CD4-positive, alpha-beta T cell treated with Interleukin-1 beta for 1 hour (primary cell): ENCODE measurements at places on chromosomes 2 and 18.

DNA sequence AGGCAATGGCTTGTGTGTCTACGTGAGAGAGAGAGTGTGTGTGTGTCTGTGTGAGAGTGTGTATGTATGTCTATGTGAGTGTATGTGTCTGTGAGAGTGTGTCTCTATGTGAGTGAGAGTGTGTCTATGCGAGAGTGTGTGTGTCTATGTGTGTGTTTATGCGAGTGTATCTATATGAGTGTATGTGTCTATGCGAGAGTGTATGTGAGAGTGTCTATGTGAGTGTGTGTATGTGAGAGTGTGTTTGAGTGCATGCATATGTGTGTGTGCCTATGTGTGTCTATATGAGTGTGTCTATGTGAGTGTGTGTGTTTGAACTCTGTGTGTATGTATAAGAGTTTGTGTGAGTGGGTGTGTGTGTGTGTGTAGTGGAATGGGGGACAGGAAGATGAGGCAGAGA lies 9.8 kb upstream of the GNLY start:
- DNase-seq: no peak

DNA sequence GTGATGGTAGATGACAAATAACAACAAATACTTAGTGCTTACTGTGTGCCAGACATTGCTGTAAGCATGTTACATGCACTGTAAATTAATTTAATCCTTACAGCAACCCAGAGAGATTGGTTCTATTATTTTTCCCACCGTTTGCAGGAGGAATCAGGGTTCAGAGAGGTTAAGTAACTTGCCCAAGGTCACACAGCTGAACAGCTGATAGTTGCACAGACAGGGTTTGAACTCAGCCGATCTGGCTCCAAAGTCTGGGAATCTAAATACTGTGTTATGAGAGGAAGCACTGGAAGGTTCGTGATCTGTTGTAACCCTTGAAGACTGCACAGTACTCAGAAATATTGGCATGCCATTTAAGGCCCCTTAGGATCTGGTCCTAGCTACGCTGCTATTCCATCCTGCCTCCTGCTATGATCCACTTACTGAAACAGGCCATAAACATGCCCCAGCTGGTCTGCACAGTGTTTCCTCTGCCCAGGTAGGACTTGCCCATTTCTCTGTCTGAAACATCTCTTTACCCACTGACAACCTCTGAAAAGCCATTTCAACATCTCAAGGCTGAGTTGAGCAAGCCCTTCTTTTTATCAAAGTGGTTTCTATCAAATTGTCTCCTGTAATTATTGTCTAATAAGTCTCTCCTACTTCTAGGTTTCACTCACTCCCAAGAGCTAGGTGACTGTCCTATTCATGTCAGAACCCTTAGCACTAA lies 40.4 kb upstream of the MRPL33 start:
- no peak for DNase-seq

- DNase-seq: no peak
Measured at GRCh38 chr2:212845941-212846340, 305.5 kb downstream of the IKZF2 start.

DNA sequence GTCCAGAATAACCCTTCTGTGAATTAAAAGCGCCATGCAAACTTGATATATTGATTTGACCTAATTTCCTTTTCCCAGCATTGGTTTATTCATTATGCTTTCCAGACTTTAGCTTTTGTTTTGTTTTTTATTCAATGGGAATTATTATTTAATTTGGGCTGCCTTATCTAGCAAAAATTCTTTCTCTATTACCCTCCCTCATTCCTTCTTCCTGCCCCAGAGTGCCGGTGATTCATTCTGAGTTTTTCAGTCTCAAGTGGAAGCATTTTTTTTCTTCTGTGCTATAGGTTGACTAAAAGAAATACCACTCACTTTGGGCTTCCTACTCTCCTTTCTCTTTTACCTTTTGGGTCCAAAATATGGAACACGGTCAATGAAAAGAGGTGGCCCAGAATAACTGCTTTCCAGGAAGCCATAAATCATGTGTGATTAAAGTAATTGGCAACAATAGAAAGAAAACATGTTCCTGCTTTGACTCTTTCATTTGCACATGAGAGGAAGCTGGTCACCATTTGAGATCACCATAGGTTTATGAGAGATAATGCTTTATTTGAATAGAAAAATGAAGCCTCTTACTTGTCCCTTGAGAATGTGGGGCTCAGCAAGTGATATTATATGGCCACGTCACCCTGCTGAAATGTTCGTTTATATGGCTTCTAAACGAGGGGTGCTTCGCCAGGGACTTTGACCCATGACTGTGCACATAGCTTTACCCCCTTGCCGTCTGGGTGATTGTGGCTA lies 422.8 kb upstream of the ZEB2 start:
- no peak for DNase-seq

DNA sequence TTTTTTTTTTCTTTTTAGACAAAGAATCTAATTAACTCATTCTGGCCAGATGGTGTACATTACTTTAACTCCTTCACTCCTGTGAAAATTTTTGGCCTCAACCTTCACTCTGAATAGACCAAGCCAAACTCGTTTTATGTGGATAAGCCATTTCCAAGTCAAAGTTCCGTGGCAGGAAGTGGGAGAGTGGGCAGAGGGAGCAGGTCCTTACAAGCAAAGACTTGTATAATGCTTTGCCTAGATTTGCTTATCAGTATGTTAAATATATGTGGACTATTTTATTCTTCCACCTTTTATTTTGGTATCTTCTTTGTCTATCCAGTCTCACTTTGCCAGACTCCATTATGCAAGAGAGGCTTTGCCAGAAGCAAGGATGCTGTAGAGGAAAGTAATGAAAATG lies 178.1 kb upstream of the TNP1 start:
- DNase-seq: no peak

- DNase-seq: peak; percentile 61
Measured at GRCh38 chr2:136136931-136137330, 19.0 kb upstream of the CXCR4 start.

GRCh38 chr2:119483395-119483753 lies 40.9 kb downstream of the SCTR start:
- DNase-seq: no peak

DNA sequence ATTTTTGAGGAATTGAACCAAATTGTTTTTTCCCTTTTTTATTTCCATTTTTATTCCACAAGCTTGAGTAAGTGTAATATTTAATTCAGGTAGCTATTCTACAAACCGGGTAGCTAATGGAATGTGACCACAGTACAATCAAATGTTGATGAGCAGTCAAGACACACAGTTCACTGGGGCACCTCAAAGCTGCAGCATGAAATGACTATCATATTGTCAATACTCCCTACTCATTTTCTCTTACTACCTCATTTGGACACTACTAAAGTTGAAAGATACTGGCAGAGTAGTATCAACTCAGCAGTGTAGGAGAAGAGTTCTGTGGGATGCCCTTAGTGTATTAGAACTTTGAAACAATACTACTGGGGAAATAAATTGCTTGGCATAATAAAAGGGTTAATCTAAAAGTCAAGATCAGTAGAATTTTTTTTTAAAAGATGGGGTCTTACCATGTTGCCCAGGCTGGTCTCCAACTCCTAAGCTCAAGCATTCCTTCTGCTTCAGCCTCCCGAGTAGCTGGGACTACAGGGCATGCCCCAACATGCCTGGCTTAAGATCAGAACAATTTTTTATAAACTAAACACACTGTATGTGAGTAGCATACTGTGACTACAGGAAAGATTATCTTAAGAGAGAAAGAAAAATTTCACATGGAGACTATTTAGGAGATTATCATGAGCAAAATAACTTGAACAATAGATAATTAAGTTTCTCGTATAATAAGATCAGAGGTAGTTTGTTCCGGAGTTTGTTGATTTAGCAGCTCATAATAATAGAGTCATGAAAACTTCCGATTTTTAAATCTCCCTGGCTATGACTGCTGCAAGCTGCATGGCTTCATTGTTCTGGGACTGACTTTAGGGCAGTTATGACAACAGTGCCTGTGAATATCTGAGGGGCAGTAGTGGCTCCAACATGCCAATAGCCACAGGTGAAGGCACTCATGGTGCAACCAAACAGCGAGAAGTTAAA lies 43.7 kb downstream of the MYO3B start:
- DNase-seq: no peak

- DNase-seq: no peak
Measured at GRCh38 chr18:27054926-27055325, 130.2 kb downstream of the CHST9 start.

GRCh38 chr18:75201282-75202270 lies 7.4 kb downstream of the PTGR3 start:
- DNase-seq: no peak

DNA sequence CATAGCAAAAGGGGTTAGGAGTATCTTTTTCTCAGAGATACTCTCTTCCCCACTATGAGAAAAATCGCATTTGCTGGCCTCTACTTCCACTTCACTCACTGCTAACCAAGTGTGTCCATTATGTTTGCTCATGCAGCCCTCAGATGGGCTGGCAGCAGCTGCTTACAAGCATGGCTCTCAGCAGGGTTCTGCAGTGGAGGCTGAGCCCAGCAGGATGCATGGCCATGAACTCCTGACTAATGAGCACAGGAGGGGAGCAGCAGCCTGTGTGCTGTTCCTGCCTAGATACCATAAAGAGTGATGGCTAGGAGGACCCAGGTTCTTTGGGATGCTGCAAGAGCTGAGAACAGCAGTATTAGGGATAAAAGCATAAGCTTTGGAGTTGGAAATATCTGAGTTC lies 316.9 kb upstream of the THSD7B start:
- no peak for DNase-seq

DNA sequence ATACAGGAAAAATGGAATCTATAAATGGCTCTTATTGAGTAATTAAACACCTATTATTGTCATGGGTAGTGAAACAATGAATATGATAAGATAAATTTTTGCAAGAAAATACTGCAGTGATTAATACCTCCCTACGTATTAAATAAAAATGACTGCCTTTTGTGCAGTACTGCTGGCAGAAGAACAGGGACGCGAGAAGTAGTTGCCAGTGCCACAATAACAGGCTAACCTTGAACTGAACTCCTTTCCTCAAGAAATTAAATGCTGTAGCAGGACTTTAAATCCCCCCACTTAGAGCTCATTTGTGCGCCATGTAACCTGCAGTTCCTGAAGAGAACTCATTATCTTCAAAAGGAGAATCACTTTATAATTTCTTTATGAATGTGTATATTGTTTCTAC lies 24.6 kb downstream of the FIGN start:
- DNase-seq: no peak

GRCh38 chr2:100262046-100262445 lies 60.3 kb downstream of the LONRF2 start:
- no peak for DNase-seq

- DNase-seq: peak; percentile 79
Measured at GRCh38 chr2:136381722-136382633, 264.0 kb upstream of the CXCR4 start.

DNA sequence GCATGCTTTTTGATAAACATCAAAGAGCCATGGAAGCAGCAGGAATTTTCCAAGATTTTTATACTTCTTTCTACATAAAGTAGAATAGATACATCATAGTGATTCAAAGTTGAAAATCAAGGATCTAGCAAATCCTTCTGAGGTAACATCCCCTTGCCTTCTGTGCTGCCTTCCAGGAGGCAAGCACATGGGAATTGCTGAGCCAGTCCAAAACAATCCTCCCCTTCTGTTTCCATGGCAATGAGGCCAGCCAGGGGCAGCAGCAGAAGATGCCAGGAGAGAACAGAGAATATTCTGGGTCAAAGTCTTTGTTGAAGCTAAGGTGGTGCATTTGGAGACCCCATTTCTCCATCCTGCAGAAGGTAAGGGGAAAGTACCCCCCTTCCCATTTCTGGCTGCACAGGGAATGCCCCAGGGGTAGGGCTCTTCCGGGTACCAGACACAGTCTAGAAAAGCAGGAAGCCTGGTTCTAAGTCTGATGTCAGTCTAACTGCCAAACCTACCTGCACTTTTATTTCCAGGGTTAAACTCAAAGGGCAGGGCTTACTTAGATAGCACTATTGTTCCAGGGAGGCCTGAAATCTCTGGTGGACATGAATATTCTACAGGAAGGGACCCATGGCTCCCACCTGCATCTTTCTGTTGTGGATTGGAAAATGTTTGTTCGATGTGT lies 22.1 kb downstream of the CENPA start:
- DNase-seq: no peak

DNA sequence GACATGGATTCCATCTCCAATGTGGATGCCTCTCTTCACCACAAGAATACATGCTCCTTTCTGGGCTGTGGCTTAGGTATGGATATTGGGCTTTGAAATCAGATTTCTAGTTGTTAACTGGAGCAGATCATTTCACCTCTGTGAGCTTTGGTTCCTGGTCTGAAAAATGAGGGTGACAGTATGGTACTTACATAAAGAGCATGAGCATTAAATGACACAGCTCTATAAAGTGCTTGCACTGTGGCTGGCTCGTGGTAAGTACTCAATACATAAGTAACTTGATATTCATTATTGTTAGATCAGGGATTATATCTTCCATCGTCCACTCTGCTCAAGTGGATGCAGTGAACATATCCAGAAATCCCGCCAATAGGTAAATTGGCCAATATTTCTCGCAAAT lies 33.4 kb downstream of the ARHGAP25 start:
- no peak for DNase-seq

DNA sequence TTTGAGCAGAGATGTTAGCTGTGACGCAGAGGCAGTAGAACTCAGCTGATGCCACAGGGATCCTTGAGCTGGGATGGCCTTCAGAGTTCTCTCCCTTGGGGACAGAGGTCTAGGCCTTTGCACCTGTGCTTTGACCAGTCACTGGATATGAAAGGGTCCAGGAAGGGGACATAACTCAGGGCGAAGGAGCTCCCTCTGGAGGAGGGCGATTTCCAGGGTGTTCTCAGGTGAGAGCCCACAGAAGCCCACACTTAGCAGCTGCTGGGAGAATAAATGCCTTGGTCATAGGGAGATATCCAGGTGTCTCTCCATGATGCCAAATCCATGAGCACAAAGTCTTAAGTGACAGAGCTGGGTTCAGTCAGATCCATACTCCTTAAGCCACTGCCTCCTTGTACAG lies 369.2 kb downstream of the NYAP2 start:
- DNase-seq: no peak

- DNase-seq: no peak
Measured at GRCh38 chr2:215136669-215137328, 1.6 kb downstream of the ABCA12 start.

DNA sequence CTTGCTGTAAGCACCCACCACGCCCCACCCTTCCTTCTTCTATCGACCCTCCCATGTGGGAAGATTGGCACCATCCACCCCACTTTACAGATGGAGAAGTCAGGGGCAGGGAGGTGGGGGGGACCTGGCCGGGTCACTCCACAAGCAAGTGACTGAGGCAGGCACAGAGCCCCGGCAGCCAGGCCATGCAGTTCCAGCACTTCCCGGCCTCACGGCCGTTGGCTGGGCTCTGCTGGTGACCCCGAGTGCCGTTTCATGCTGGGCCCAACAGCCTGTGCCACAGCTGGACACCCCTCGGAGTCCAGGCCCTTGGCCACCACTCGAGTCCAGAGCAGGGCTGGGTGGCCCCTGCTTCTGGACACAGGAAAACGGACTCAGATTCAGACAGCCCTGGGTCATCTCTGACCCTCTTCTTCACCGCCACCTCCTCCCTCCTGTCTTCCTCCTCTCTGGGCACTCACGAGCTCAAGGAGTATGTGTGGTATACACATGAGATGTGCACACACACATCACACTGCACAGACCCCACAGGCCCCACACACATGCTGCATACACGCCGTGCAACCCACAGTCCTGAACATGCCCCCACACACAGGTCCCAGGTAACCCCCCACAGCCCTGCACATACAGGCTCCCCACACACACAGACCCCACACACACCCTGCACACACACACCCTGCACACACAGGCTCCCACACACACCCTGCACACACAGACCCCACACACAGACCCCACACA lies 89.3 kb upstream of the GPC1 start:
- DNase-seq: no peak
